Cardiac ventricle fibroblast (primary cell): ENCODE measurements at places on chromosomes 12 and 14. TPM values are rescaled to one million over a fixed set of nuclear protein-coding genes. Genes with fewer than 3 reads are reported as not detected.

The NPFF gene
- not detected in 2 replicates for total RNA-seq

The GUCY2C gene
- total RNA-seq = not detected in 2 replicates

The MIS18BP1 gene
- 14.5 and 18.3 TPM in 2 replicates for total RNA-seq

The CCDC198 gene
- not detected in 2 replicates for total RNA-seq

The PGF gene
- total RNA-seq = 24.0 and 30.8 TPM in 2 replicates

The ZNF740 gene
- total RNA-seq = 6.0 and 7.5 TPM in 2 replicates

The SMCO2 gene
- not detected in 2 replicates for total RNA-seq

The OR4M1 gene
- not detected in 2 replicates for total RNA-seq

The CACNA1C gene
- total RNA-seq = 8.2 and 9.9 TPM in 2 replicates

The PCED1B gene
- total RNA-seq = 0.34 TPM in 1 of 2 replicates, not detected in the other

The RNF212B gene
- not detected in 2 replicates for total RNA-seq

The PLBD2 gene
- total RNA-seq = 113 TPM in 2 replicates

The LMNTD1 gene
- 1.3 TPM in 1 of 2 replicates, not detected in the other for total RNA-seq

The SERPINA3 gene
- 731 and 793 TPM in 2 replicates for total RNA-seq
